ENCODE measurements at places on chromosomes 5 and 9.

DNA sequence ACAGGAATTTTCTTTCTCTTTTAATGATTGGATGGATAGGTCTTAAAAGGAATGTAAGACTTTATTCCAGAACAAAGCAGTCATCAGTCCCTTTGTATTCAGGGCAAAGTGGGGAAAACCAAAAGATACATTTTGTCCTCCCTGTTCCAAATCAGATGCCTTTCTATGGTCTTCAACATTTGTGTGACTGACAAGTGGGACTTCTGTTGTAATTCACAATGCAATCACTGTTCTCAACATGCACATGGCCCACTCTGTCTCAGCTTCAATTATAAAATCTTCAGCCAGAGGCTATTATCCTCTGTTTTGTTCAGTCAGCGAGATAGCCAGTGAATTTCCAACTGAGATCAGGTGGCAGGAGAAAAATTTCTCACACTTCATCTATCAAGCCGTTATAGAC is 95.5 kb upstream of the ERBIN start:
- DNase-seq, result no peak

GRCh38 chr5:150263801-150264621 is 25.6 kb downstream of the CAMK2A start:
- no peak for DNase-seq

- no peak for DNase-seq
Observed at GRCh38 chr5:68233075-68233474, 17.5 kb downstream of the PIK3R1 start.

- DNase-seq, result no peak
Observed at GRCh38 chr5:92640340-92640739, 940.7 kb downstream of the NR2F1-AS1 start.

Measured in NCI-H1092 (cell line).